ENCODE measurements at places on chromosomes 2 and 18.

GRCh38 chr18:48676346-48676745 lies 137.5 kb downstream of the CTIF start:
- DNase-seq: no peak

GRCh38 chr18:2847317-2848246 lies 776 bp downstream of the EMILIN2 start:
- DNase-seq: no peak

- no peak for DNase-seq
Measured at GRCh38 chr2:23027396-23027795, 357.6 kb upstream of the KLHL29 start.

GRCh38 chr2:232444409-232445148 lies 11.4 kb upstream of the ALPI start:
- DNase-seq: no peak

DNA sequence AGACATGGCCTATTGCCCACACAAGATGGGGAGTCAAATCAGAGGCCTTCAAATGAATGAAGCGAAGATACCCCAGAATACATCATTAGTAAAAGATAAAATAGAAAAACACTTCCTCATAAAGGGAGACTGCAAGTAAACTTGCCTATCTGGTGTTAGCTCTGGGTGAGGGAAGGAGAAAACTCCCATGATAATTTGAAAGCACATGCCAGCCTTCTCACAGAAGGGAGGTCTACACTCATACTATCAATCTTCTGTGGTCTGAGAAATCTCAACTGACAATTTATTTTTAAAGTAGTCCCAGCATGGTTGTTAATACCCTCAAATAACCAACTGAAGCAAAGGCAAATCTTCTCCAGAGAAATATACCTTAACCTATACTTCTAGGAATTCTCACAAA lies 75.4 kb downstream of the EXOC6B start:
- DNase-seq: no peak

GRCh38 chr18:59359576-59359952 lies 499 bp upstream of the LMAN1 start:
- DNase-seq: no peak

GRCh38 chr2:174337337-174338146 lies 2.8 kb downstream of the SP9 start:
- no peak for DNase-seq

DNA sequence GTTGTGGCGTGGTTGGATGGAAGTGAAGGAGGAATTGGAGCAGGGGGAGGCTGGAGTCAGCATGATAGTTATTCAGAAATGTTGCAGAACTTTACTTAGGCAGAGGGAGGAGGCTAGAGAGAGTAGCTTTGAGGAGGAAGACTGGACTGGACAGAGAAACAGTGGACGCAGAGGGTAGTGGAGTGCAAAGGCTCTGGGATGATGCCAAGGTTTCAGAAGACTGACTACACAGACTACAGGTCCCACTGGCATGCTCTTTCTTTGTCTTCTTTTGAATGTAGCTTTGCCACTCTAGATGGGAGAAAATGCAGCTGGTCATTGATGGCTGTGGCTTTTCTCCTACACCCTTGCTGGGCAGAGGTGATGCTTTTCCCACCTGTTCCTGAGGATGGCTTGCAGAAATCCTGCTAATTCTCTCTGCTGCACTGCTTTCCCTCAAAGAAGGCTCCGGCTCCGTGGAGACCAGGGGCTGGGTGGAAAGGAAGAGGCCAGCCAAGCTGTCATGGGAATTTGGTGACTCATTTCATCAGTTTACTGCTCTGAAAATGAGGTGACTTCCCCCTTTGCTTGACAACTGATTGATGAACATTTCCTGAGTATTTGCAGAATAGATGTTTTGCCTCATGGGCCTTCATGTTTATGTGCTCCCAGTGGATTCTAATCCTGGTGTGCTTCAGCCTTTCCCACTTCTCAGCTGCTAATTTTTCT lies 42.4 kb downstream of the MEIS1 start:
- no peak for DNase-seq

DNA sequence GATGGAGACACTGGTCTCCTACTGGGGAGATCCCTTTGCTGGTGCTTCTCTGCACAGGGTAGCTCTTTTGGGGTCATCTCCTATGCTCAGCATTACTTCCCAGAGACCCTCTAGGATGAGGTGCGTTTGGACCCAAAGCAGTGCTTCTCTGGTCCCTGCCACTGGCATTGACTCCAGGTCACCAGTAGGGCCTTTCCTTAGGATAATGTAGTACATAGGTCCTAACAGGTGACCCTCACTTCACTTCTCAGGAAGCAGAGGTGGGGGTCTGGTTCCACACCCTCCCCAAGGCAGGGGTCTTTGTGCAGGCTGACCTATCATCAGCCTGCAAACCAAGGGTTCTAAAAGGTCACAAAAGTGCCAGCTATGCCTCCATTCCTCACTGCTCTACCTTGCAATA lies 145.8 kb upstream of the HS6ST1 start:
- DNase-seq: no peak

GRCh38 chr18:2441544-2441943 lies 129.8 kb downstream of the METTL4 start:
- no peak for DNase-seq

DNA sequence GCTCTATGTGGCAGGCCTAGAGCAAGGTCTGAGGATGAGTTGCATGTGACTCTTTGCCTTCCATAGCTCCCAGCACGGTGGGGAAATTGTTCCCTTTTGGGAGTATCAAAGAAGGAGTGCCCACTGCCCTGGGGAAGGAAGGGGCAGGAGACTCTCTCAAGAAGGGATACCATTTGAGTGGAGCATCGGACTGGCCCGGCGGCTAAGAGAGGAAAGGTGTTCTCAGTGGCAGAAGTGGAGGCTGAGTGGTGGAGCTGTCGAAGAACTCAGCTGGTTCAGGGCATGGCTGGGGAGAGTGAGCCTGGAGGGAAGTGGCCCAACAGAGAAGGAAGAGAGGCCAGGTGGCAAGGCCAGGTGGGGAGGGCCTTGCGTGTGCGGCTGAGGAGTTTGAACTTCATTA lies 235.2 kb downstream of the DYSF start:
- DNase-seq: no peak

DNA sequence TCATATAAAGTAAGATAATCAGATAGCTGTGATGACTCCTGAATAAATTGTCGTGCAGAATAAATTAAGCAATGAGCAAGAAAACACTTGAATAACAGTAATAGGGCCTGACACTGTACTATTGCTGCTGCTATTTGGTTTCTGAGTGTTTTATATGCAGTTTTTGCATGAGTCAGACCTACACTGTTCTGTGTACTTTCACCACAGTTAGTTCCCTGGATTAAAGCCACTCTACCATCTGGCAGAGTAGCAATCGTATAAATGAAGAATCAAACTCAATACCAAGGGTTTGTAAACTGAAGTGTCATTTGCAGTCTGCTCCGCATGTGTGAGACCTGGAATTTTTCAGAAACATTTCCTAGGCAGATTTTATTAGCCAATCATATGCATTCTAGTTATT lies 398.6 kb upstream of the CDH7 start:
- DNase-seq: no peak

DNA sequence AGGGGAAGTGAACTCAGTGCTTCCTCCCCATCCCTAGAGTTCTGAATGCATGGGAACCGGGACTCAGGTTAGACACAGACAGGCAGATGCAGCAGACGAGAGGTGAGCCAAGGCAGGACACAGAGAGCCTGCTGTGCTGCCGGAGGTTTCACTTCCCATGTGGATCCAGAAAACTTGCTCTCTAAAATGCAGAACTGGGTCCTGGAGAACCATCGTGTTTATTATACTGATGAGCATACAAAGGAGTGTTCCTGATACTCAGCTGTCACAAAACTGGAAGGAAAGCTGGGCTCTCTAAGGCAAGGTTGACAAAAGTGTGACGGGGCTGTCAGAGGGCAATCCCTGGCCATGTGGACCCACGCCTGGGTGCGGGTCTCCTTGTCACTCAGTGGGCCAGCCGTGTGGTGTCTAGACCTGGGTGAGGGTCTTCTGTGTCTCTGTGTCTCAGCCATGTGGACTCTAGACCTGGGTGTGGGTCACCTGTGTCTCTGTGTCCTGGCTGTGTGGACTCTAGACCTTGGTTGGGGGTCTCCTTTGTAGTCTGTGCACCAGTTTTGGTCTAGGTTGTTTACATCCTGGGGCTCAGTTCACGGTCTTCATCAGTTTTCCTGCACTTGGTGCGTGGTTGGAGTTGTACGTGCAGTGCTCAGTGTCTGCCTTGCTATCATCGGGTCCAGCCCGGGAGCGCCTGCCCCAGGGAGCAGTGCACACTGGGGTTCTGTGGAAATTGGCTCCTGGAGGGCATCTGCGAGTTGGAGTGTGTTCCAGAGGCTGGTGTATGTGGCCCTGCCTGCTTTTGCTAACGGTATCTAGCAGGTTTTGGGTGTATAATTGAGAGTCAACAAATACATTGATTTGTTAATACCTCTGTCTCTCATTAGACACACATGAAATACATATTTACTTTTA lies 141.1 kb downstream of the ATP9B start:
- no peak for DNase-seq

- no peak for DNase-seq
Measured at GRCh38 chr18:75293591-75293990, 83.0 kb downstream of the TSHZ1 start.

DNA sequence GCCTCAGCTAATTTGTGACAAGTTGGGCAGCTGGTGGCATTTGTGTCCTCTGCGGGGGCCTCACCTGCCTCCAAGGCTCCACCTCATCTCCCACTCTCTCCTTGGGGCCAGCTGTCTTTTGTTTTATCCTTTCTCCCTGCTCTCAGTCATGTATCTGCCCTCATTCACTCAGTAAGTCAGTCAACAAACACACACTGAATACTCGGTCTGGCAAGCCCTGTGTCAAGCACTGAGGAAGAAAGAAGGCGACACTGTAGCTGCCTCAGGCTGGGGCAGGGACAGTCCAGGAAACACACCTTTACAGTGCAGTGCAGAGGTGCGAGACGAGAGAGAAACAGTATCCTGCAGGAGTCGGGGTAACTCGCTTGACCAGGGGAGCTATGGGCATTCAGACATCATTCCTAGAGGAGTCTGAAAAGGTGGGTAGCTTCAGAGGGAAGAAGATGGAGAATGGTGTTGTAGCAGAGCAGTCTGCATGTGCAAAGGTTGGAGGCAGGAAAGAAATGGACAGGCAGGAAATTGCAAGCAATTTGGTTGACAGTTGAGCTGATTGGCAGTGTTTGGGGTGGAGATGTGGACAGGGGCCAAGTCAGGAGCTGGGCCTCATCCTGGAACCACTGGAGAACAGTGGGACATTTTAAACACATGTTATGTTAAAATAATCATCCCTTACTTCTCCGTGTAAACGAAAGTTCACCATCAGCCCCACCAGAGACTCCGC lies 34.9 kb downstream of the SCTR start:
- DNase-seq: no peak

GRCh38 chr2:241030333-241030680 lies 31.9 kb downstream of the SNED1 start:
- no peak for DNase-seq

- no peak for DNase-seq
Measured at GRCh38 chr2:109345653-109346480, 216.9 kb downstream of the SH3RF3 start.

DNA sequence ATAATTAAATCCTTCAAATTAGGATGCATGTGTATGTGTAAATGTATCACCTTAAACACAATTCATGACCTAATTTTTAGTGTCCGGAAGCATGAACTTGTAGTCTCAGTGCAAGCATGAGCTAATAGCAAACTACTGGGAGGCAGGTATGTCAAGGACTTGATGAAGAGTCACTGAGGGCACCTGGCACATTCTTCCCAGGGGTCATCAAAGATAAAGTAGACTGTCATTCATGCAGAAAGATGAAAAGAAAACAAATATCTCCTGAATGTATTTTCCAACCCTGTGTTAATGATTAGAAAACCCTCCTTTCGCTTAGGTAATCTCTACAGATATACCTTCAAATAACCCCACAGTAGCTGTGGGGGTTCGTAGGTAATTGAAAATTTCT lies 234.9 kb downstream of the SOCS6 start:
- DNase-seq: no peak

- DNase-seq: no peak
Measured at GRCh38 chr2:226832061-226832460, 3.8 kb upstream of the RHBDD1 start.

GRCh38 chr18:72375618-72376017 lies 168.5 kb downstream of the CBLN2 start:
- no peak for DNase-seq

- no peak for DNase-seq
Measured at GRCh38 chr2:204492417-204492816, 52.9 kb upstream of the PARD3B start.

DNA sequence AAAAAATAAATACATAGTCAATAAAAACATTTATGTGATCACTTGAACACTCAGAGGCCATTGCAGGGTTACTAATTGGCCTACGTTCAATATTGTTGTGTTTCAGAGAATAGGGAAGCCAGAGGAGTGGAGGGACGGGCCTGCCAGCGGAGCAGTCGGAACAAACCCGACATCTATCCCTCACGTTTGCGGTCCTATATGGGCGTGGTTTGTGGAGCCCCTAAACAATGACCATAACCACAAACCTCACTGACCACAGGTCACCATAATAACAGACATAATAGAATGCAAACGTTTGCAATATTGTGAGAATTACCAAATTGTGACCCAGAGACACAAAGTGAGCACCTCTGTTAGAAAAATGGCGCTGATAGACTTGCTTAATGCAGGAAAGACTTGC lies 19.5 kb upstream of the ZNF516 start:
- DNase-seq: no peak

DNA sequence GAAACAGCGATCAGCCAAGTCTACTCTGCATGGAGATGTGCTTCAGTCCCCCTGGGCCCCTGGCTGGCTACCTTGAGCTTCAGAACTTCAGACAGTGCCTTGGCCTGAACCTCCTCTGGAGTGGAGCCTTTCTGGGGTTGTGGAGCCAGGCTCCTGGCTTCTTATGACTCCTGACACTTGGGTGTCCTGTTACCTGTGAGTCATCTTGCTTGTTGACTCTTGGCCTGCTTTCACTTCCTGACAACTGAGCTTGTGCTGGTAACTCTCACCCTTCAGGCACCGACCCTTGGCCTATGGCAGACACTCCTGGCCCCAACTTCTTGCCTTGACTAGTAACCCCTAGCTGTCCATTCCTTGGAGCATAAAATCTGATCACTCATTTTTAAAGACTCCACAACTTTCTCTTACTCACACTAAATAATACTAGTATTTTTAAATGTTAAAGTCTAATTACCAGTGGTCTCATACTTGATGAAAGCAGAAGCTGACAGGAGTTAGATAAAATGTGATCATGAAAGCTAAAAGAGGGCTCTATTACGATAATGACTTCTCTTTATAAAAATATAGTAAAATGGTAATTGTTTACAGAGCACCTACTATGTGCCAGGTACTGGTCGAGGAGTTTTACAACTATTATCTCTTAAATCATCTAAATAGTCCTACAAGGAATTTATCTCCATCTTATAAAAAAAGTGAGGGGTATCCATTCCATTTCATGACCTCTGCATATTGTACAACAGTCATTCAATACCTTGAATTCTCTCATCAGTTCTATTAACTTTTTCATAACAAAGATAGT lies 46.3 kb upstream of the VIT start:
- no peak for DNase-seq

- DNase-seq: no peak
Measured at GRCh38 chr2:157931542-157931941, 55.4 kb upstream of the ACVR1 start.

DNA sequence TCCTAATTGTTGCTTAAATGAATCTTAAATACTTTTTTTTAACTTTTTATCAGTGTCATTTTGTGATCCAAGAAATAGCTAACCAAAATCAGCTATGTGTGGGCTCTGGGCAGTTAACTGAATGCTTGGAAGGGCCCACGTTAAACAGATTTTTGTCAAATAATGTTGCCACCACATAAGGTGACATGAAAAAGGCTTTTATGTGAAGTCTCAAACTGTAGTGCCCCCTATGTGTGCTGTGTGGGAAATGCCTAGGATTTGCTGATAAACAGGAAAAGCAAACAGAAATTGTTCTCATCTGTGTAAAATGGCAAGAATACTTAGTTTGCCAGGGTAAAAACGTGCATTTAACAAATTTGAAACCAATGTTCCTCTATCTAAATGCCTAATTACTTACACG lies 242.2 kb downstream of the ZNF516 start:
- no peak for DNase-seq
